ENCODE measurements at places on chromosomes 7 and 10.

- DNase-seq = peak; percentile 15
Measured at GRCh38 chr10:17474595-17475323, 20.4 kb upstream of the ST8SIA6 start.

DNA sequence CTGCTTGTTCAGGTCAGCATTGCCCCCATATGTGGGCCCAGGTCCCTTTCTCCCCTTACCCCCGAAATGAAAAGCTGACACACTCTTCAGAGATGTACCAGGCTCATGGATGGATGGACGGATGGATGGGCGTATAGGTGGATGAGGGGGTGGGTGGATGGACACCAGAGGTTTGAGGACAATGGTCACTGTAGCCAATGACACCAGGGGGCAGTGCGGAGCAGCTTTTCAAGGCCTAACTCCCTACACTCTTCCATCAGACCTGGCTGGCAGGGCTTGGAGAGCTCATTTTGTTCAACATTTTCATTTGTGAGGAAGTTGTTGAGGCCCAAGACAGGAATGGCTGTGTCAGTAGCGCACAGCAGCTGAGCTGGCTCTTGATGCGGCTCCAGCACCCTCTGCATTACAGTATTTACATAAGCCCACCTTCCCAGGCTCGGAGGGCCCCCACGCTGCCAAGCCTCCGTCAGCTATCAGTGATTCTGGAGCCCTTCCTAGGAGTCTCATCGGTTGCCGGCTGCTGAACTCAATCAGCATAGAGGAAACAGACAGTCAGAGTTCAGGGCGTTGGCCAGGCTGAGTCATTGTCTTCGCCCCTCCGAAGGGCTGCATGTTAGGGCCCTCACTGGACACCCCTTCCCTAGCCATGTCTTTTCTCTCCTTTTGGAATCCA is 11.6 kb upstream of the FFAR4 start:
- DNase-seq = peak; percentile 41

DNA sequence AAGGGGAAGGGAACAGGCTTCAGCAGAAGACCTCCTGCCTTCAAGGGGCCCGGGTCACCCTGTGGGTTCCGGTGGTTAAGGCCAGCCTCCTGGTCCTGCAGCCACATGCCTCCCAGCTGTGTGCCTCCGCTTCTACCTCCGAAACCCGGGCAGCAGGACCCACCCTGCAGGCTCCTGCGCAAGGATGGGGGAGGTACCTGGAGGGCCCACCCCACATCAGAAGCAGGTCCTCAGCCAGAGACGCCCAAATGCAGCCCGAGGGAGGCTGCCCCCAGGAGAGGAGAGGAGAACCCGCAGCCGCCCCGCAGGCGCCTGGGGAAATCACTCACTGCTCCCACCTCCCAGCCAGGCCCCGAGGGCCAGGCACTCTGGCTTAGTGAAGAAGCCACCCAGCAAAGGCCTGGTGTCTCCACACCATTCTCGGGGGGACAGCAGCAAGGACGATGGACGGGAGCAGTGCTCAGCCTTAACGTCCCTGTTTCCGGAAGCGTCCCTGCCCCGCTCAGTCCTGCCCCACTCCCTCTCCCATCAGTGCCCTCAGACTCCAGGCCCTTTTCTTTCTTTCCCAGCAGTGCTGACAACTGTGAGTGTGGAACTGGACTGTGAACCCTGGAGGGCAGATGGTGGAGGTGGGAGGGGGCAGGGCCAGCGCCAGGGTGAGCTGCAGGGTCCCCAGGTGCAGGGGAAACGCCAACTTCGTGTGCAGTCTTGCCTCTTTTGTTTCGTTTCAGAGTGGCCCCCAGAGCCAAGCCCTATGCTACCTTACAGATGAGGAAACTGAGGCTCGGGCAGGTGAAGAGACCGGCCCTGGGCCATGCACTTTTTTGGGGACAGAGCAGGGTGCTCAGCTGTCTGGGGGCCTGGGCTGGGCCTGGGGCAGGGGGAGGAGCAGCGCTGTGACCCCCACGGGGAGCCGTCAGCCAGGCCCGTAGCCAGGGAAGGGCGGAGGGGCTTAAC is 138.0 kb downstream of the FAM53B start:
- DNase-seq = no peak

GRCh38 chr10:31509989-31510388 is 191.0 kb downstream of the ZEB1 start:
- no peak for DNase-seq

DNA sequence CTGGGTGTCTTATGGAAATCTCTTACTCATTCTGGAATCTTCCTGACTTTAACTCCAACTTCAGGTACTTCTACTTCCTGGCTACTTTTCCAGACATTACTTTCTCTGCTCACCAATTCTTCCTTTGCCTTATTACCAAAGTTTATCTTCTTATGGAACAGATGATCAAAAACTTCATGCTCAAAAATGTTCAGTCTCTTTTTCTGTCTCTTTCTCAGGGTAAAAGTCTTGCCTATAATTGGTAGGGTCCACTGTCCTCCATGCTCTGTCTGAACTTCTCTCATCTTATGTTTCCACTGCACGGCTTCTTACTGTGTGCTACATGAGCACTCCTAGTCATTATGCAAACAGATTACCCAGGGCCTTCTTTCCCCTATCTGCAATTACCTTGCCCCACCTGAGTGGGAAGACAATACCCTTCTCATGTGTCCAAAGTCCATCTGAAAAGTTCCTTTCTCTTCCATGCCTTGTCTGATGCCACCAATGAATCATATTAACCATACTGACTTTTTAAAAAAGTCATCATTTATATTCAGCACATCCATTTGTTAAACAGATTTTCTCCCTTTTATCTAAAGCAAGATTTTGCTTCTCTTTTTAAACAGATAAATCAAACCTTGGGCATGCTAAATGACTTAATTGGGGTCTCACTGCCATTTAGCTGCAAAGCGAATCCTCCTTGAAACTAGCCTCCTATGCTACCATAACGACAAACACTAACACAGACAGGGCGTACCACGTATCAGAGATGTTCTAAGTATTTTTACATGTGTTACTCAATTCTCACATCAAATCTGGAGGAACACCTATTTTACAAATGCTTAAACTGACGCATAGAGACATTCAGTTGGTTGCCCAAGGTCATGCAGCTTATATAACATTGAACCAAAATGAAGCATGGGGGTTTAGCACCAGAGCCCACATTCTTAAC is 48.8 kb downstream of the SEMA3C start:
- DNase-seq = no peak

- no peak for DNase-seq
Measured at GRCh38 chr10:49446031-49446430, 50.1 kb upstream of the DRGX start.

GRCh38 chr10:86585037-86585929 is 63.7 kb upstream of the WAPL start:
- peak; percentile 77 for DNase-seq

DNA sequence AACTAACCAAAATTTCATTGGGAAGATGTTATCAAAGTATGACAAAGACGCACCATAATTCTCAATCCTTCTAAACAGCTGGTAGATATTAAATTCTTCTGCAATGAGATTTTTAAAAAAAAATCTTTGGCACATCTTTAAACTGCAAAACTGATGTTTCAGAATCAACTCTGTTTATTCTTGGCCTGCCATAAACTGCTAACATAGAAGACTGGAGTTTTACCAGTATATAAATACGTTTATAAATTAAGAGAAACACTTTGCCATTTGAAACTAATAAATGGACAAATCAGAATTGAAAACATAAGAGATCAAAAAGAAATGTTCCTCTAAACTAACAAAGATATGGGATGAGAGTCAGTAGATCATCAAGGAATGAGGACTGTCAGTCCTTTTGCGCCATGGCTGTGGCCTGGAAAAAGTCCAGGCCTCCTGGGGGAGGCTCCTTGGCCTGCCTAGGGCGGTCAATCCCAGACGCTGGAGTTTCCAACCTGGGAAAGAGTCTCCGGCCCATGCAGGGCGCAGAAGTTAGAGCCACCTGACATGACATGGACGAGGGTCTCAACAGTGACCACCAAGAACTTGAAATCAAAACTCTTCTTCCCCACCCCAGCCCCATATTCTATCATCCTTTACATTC is 34.2 kb upstream of the NEBL start:
- DNase-seq = no peak

DNA sequence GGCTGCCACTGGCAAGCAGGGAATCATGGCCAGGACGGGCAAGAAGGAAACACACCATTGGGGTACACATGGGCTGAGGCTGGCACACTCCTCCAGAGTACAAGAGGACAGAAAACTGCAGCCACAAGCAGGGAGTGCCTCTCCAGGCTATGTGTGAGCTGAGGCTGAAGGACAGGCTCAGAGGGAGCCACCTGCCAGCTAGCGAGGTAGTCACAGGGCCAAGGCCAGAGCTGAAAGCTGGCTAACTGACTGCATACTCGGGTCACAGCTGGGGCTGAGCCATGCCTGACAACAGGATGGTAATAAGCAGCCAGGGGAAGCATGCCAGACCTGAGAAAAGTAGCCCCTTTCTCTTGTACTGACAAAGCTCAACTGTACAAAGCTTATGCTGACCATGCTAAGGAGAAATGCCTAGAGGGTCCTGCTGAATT is 52.0 kb downstream of the KIF5B start:
- DNase-seq = no peak

GRCh38 chr10:45239642-45240041 is 75.8 kb downstream of the OR13A1 start:
- DNase-seq = no peak

DNA sequence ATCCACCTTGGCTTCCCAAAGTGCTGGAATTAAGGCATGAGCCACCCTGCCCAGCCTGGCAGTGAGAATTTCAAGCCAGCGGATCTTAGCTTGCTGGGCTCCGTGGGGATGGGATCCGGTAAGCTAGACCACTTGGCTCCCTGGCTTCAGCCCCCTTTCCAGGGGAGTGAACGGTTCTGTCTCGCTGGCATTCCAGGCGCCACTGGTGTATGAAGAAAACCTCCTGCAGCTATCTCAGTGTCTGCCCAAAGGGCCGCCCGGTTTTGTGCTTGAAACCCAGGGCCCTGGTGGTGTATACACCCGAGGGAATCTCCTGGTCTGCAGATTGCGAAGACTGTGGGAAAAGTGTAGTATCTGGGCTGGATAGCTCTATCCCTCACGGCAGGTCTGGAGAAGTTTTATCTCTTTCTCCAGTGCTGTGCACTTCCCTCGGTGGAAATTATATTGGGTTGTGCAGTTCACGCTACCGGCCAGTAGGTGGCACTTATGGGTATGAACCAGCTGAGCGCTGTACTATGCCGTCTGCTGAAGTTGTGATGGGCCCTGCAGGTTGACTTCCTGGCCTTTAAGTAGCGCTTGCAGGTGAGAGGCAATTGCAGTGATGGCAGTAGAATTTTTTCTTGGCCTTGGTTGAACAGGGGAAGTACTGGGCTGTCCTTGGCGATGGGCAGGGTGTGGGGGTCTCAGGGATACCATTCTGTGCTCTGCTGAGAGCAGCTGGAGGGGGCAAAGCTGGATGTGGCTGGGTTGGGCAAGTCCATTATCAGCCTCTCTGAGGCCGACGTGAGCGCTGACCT is 138.0 kb upstream of the MTPN start:
- peak; percentile 42 for DNase-seq

DNA sequence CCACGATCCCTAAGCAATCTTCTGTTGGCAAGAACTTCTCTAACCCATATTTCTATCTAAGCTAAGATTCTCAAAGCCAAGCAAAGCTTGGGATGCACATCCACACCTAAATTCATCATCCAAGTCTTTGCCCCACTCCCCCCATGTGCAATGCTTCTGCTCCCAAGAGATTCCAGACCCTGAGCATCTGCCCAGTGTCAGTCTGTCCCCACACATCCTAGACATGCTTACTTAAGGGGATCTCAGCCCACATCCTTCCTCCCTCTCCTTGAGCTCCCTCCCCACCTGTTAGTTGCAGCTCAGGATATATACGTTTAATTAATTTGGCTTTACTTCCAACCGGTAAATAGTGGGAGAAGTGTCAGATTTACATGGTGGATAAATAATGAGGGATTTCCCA is 17.0 kb upstream of the TMEM273 start:
- no peak for DNase-seq

GRCh38 chr10:44334091-44334490 is 50.8 kb downstream of the CXCL12 start:
- no peak for DNase-seq

Data from hematopoietic multipotent progenitor cell treated with erythropoietin and hydrocortisone succinate and interleukin-3 and kit ligand, for 17 days (in vitro differentiated cells).